ENCODE measurements at places on chromosomes 6 and 20.
A peak's percentile ranks its signal among the peaks of the same experiment; 100 is the strongest.

DNA sequence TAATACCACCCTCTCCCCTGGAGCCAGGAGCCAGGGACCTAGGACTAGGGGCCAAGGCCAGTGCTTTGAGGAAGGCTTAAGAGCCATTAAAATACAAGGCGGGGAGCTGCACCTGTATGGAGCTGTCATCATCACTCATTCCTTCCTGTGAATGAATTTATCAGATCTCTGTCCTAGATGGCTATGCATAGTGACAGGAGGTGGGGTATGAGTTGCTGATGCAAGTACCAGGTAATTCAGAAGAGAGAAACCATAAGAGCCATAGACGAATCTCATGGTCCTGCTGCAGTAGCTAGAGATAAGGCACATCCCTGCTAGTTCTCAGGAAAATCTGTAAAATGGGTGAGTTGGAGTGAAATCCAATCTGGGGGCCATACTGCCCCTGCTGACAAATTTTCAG is 10.3 kb downstream of the GRM4 start:
- no peak for DNase-seq

GRCh38 chr6:128158496-128158895 is 257.6 kb upstream of the THEMIS start:
- DNase-seq = no peak

DNA sequence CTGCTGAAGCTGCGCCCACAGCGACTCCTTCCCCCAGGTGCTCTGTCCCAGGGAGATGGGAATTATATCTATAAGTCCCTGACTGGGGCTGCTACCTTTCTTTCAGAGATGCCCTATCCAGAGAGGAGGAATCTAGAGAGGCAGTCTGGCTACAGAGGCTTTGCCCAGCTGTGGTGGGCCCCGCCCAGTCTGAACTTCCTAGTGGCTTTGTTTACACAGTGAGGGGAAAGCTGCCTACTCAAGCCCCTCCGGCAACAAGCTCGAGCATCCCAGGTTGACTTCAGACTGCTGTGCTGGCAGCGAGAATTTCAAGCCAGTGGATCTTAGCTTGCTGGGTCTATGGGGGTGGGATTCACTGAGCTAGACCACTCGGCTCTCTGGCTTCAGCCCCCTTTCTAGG is 152.5 kb upstream of the MAP3K7 start:
- DNase-seq = no peak

- DNase-seq = peak; percentile 18
Measured at GRCh38 chr6:11009353-11009752, 34.8 kb downstream of the ELOVL2 start.

GRCh38 chr6:7152462-7152861 is 44.7 kb downstream of the RREB1 start:
- DNase-seq = no peak

- DNase-seq = no peak
Measured at GRCh38 chr6:164478426-164478825, 831.0 kb downstream of the C6orf118 start.

GRCh38 chr6:4256969-4257368 is 121.6 kb upstream of the ECI2 start:
- DNase-seq = no peak

GRCh38 chr20:32663335-32664011 is 10.3 kb downstream of the C20orf203 start:
- DNase-seq = no peak

GRCh38 chr6:2552526-2553154 is 198.1 kb downstream of the MYLK4 start:
- DNase-seq = no peak

GRCh38 chr6:44339301-44339700 is 3.1 kb upstream of the SPATS1 start:
- DNase-seq = no peak

DNA sequence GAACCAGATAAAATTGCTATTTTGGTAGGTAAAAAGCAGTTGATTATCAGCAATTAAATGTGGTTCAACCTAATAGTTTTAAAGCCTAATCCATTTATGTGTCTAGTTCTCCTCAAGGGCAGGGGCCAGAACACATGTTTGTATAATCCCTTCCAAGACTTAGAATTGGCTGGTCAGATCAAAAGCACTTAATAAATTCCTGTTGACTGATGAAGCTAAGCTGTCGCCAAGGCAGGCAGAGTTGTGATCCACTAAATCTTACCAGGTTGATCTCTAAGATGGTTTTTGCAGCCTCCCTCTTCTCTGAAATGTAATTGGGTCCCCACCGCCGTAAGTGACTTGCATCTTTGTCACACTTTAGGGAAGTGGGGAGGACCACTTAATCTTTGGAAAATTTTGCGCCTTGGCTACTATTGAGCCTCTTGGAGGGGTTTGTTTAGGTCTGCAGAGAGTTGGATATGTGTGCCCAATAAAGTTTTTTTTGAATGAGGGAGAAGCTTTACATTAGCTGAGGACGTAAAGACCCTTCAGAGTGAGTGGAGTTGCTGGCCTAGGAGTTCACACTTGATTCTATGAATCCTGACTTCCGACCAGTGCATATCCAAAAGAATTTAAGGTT is 65.9 kb downstream of the PHF20 start:
- DNase-seq = no peak

DNA sequence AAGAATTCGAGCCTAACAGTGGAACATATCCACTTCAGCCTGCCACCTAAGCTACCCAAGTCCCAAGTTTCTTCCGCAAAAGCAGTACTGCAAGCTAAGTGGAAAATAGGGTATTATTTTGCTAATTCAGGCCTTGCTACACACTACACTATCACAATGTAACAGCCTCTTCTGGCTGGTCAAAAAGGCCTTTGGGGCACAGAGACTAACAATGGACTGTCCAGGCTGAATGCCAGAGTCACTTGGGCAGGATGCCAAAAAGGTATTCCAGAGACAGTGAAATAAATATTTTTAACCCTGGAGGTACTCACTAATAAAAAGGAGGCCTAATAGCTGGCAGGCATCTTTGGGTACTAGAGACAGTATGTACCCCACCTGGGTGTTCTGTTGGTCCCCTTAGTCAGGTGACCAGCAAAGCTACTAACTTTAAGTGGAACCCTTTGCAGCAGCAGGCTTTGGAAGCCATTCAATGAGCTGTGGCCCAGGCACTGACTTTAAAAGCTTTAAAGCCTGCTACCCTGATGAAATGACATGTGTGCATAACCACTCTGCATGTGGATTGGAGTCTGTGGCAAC is 692.1 kb downstream of the HTR1B start:
- DNase-seq = no peak

DNA sequence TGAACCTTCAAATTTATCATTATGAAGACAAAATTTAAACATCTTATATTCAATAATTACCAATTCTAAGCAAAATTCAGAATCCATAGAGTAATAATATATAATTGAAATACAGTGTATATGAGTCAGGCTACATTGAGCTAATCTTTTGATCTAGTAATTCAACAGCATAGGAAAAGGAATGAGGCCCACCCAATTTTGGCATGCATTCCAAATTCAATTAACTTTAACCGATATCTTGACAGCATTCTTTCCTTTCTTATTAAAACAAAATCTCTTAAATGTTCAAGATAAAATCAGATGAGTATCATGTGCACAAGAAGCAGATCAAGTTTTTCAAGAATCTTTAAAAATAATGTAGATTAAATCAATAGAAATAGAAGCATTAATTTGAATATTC is 132.9 kb upstream of the QKI start:
- DNase-seq = no peak

DNA sequence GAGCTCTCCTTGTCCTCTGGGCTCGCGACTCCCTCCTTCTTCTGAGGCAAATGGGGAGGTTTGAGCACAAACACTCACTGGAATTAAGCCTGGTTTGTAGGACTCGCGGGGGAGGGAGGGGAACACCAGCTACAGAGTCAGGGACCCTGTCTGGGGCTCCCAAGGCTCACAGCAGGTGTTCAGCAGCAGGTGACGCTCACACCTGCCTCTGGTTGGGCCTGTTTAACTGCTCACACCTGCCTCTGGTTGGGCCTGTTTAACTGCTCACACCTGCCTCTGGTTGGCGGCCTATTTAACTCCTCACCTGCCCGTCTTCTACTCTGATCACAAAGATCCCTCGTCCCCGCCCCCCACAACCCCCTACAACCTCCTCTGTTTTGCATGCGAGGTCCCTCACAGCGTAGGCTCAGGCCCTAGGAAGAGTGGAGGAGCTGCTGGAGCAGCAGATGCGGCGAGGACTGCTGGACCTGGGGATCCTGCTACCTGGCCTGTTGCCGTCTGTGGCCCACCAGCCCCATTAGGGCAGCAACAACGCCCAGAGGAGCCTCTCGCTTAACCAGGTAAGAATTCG is 181.9 kb downstream of the ERMARD start:
- DNase-seq = no peak

DNA sequence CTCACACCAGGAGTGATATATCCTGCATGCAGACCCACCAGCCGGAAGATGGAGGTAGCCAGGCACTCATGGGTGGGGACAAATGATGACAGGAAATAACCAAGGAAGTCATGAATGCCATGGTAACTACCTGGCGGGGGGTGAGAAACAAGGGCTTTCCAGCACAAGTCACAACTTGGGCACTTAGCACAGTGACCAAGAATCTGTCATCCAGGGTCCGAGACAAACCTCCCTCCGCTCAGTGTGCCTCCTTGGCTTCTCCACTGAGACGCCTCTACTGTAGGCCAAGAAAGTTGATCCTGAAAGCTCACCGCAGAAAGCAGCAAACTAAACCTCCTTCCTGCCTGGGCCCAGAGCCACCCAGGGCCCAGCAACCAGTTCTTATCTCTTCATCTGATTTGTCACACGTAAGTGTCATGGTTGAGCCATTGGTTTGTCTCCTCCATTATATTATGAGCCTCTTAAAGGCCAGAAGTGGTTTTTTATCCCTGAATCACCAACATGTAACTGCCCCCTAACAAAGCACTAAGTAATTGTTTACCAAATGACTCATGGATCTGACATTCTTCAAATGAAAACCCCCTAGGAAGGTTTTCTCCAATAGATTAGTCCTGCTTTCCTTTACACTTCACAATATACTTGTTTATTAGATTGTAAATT is 84.3 kb upstream of the TAB2 start:
- no peak for DNase-seq

GRCh38 chr20:50747275-50747674 is 15.9 kb downstream of the PARD6B start:
- DNase-seq = no peak

DNA sequence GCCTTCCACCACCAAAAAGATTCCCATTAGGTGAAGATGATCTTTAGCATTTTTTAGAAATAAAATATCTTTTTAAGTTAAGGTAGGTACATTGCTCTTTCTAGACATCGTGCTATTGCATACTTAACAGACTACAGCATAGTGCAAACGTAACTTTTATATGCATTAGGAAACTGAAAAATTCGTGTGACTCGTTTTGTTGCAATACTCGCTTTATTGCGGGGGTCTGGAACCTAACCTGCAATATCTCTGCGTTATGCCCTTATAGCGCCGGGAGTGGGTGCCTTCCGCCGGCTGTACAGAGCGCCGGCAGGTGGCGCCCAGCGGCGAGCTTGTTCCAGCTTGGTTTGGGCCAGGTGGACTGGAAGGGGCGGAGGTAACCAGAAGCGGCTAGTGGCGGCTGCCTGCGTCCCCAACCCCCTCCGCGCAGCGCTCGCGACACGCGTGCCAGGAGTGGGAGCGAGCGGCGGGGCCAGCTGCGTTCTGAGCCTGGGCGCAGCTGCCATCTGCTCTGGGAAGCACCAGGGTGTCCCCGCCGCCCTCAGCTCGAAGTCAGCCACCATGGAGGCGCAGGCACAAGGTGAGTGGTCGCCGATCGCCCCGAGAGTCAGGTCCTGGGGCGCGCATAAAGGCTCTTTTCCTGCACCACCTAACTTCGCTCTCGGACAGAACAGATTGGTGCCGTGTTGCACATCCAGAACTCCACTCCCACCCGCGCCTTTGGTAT is at the start of gene TPD52L1:
TSS of gene TPD52L1 (plus strand) at position 383 of the 727 bp plus-strand sequence. CDS start at position 562, 179 bp downstream.
- peak; percentile 65 for DNase-seq

DNA sequence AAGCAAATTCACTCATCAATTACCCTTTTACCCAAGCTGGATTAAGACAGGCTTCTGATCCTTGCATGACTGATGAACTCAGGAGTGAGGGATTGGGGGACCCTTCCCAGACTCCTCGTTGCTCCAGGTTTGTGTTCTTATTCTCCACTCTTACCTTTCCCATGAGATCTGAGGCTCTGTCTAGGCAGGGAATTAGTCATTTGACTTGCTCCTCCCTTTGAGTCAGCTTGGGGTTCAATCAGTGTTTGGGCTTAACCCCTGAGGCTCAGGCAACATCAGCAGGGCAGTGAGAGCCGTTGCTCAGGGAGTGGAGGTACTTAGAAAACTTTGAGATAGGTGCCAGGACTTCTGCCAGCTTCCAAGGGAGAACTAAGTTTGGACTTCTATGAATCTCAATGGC is 20.7 kb upstream of the TOX2 start:
- DNase-seq = no peak

- no peak for DNase-seq
Measured at GRCh38 chr6:38149531-38149930, 330.0 kb downstream of the ZFAND3 start.
